Stimulated activated CD4-positive, alpha-beta T cell treated with anti-CD3 and anti-CD28 coated beads, Interleukin-12 subunit alpha, Interleukin-12 subunit beta, amount 100 ng/mL, for 4 hours (primary cell): ENCODE measurements at places on chromosomes 3 and 15.

DNA sequence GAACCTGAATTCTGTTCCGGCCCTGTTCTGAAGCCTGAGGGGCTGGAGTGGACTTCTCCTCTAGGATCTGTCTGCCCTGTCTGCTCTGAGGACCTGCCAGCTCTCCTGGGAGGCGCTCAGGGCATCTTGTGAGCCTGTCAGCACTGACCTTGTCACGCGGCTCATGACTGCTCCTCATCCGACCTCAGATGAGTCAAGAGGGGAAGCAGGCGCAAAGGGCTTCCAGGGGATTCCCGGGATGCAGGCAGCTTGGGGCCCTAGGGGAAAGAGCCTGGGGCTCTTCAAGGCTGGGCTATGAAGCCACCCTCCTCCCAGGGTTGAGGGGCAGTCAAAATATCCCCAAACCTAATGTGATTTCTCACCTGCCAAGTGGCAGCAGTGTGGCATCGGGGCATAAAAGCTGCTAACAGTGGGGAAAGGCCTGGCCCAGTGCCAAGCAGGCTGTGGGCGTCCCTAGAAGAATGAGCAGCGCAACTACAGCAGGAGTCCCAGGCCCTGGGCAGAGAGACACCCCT, 27.6 kb upstream of the ANKDD1A start:
- DNase-seq = peak; percentile 79

- DNase-seq = no peak
Measured at GRCh38 chr15:63856711-63857460, 23.1 kb upstream of the HERC1 start.

DNA sequence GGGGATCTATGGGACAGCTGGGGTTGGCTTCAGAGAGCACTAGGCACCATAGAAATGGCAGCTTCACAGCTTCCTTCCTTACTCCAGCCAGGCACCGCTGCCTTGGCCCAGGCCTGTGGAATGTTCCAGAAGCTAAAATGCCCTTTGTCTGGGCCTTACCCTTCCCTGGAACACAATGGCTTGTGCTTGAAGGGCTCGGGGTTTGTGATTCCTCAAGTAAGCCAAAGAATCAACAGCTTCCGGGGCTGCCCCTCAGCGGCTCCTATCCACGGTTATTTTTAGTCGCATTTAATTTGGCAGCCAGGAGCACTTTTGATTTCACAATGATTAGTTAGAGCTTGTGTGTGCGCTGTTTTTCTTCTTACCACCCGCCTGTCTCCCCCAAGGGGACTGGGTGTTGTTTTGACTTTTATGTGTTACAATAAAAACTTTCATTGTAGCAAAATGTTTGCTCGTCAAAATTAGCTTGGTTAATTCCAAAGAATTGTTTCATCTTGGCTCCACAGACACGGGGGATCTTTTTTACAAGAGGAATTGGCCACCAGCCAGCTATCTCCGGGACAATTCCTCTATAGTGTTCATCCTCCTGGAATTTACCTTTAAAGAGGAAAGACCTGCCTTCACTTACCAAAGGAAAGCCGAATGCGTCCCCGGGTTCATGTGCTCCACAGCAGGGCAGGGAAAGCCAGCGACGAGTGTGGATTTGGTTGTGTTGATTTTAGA, 73.8 kb downstream of the TLE3 start:
- no peak for DNase-seq

- DNase-seq = no peak
Measured at GRCh38 chr3:51815614-51816013, 36.6 kb upstream of the IQCF6 start.

DNA sequence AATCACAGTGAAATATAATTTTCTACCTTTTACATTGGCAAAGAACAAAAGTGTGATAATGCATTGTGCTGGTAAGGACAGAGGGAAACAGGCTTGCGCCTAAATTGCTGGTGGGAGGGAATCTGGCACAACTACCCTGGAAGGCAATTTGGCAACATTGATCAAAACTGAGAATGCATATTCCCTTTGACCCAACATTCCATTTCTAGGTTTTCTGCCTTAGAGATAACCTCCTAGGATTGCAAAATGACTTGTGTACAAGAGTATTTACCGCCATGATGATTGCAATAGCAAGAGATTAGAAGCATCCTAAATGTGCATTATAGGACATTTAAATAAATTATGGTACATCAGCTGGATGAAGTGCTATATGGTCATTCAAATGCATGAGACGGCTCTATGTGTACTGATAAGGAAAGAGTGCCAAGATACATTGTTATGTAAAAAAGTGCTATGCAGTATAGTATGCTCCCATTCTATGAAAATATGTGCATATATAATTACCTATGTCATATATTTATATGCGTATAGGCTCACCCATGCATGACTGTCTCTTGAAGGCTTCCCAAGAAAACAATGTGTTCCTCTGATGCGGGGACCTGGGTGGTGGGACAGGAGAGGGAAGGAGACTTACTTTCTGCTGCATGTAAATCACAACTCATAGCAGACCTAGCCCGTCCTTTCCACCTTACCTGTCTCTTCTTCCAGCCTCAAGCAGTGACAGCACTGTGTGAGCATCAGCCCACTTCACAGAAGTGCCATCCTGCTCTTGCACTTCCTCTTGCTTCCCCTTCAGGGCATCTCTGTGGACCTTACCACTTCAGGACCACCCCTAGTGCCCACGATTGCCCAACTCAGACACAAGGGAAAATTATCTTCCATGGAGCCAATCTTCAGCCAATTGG, 249.9 kb upstream of the TLE3 start:
- no peak for DNase-seq

GRCh38 chr3:190384309-190384756, 3.6 kb upstream of the CLDN16 start:
- DNase-seq = no peak
